ENCODE measurements at places on chromosomes 1 and 21. TPM values are rescaled to one million over a fixed set of nuclear protein-coding genes. Genes with fewer than 3 reads are reported as not detected.

The PSEN2 gene
- total RNA-seq = 14.0 TPM

- no peak for DNase-seq
Observed at GRCh38 chr1:79353224-79353623, 346.7 kb upstream of the ADGRL4 start.

DNA sequence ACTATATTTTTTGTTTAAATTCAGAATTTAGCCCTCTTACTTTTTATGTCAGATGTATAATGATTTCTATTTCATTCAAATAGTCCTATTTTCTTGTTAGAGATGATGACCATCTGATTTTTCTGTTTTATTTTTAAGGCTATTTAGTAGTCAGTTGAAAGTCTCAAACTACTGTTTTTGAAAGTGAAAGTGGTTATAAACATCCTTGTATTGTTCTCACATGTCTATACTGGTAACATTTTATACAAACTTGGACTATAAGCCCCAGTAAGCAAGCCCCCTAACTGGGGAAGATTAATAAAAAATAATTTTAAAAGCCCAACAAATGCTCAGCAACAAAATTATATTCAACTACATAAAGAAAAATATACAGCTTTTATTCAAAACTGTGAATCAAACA lies 271.3 kb upstream of the RGS18 start:
- no peak for DNase-seq

DNA sequence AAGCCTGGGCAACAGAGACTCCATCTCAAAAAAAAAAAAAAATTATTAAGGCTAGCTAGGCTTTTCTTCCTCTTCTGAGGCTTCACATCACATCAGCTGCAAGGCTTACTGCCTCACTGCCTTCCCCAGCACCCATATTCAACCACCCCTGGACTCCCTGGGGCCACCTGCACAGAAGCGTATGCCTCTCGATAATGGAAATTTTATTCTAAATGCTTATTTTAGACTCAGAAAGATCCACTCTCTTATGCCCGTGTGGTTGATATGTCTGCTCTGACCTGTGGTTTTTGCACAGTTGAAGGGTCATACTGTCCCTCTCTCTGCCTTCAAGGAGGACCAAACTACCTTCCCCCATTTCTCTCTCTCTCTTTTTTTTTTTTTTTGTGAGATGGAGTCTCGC lies 1.5 kb upstream of the FCRLA start:
- DNase-seq = no peak

GRCh38 chr1:211859405-211859804 lies 28.8 kb upstream of the LPGAT1 start:
- no peak for DNase-seq

DNA sequence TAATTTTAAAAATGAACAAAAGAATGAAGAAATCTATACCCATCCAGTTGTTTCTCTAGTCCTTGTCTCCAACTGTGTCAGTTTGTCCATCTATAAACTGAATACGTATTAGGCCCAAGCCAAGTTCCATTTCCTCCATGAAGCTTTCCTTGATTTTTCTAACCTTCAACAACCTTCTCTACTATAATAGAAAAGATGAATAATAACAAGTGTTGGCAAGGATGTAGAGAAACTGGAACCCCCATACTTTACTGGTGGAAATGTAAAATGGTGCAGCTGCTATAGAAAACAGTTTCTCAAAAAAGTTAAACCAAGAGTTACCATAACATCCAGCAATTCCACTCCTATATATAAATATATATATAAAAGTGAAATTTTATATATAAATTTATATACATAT lies 10.6 kb downstream of the KIAA0319L start:
- DNase-seq = no peak

- DNase-seq = no peak
Observed at GRCh38 chr1:48688102-48688760, 88.5 kb downstream of the BEND5 start.

GRCh38 chr1:244165701-244166100 lies 114.6 kb downstream of the ZBTB18 start:
- DNase-seq = no peak

DNA sequence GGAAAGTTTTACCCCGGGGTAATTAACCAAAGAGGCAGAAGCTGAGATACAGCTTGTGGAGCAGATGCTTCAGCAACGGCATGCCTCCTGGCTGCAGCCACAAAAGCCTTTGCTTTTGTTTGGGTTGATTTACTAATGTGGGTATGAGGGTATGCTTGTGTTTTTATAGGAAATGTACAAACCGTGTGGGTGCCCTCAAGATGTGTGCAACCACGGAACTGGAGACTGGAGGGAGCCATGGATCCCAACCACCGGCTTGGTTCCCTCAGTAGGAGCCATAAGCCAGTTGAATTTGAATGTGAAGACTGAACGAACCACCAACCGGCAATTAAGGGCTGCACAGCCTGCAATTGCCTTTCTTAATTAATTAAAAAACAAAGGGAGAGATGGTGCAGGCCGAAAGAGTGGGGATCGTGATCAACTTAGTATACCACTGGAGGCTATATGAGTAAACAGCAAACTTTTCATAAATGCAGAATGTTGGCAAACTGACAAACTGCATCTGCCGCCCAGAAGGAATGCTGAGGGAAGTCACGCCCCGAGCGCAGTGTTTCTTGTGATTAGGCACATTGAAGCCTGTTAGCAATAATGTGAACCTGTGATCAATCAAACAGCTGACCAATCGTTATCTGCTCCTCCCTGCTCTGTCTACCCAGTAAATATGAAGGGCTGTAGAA lies 104.1 kb downstream of the DISP1 start:
- DNase-seq = no peak

- DNase-seq = no peak
Observed at GRCh38 chr1:19398309-19398760, 86.2 kb downstream of the SLC66A1 start.

The SLC37A1 gene
- total RNA-seq = 15.9 TPM

DNA sequence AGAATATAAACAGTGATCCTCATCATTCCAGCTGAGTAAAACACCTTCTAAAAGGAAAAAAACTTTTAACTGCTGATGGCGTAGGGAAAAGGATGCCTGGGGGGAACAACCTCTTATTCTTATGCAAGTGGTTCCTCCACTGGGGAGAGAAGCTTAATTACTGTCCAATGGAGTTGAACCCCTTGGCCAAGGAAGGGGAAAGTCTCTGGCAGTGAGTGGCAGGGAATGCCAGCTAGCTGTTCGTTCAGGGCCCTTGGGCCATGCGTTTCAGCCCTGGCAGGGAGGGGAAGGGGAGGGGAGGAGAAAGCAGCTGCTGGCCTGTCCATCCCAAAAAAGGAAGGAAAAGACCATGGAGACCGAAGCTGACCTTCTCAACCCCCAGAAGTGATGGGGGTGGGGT lies 22.6 kb upstream of the SYCP1 start:
- no peak for DNase-seq

The ITLN1 gene
- total RNA-seq = not detected

DNA sequence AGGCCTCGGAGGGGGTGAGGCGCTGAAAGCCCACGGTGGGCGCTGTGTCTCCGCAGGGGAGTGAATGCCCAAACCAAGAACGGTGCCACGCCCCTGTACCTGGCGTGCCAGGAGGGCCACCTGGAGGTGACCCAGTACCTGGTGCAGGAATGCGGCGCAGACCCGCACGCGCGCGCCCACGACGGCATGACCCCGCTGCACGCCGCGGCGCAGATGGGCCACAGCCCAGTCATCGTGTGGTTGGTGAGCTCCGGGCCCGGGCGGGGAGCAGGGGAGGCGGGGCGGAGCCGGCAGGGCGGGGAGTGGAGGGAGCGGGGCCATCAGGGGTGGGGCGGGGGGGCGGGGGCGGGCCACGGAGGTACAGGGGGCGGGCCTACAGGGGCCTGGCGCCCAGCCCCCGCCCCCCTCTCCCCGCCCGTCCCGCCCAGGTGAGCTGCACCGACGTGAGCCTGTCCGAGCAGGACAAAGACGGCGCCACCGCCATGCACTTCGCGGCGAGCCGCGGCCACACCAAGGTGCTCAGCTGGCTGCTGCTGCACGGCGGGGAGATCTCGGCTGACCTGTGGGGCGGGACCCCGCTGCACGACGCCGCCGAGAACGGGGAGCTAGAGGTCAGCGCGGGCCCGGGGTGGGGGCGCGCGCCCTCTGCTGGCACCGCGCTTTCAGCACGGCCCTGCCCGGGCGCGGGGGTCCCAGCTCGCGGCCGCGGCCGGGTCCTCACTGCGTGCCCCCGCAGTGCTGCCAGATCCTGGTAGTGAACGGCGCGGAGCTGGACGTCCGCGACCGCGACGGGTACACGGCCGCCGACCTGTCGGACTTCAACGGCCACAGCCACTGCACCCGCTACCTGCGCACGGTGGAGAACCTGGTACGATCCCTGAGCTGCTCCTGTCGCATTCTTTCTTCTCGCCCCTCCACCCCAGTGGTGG lies 15.9 kb downstream of the ESPN start:
- DNase-seq = no peak

The ACTRT2 gene
- not detected for total RNA-seq

The TAS1R2 gene
- not detected for total RNA-seq

DNA sequence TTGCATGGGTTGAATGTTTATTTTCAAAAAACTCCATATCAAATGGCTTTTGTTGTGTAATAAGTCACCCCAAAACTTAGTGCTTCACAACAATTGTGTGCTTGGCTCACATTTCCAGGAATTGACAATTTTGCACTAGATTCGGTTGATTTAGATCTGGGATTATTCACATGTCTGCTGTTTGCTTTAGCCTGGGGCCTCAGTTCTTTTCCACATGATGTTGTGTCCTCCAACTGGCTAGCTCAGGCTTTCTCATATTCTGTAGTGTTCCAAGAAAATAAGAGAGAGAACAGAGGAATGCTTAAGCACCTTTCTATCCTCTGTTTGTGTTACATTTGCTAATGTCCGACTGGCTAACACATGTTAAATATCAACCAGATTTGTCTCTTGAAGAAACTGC lies 281.5 kb upstream of the ADGRL4 start:
- DNase-seq = no peak

DNA sequence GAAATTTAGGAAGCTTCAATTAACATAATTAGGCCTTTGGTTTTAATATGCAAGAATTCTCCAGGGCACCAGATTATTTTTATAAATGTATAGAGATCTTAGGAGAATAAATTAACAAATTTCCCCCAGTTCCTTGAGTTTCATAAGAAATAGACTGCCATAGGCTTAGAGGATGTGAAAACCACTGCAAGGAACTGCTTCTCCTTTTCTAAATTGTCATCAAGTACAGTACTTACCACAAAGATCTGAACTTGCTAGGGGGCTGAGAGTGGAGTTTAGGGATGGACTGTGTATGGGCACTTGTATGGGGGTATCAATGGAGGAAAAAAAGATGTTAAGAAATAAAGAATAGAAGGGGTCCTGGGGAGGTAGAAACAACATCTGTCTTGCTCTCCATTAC lies 31.1 kb downstream of the LHX8 start:
- DNase-seq = no peak

The OR2G6 gene
- 0.04 TPM for total RNA-seq

GRCh38 chr1:12078938-12079861 lies 16.1 kb downstream of the TNFRSF8 start:
- peak; percentile 67 for DNase-seq

The FHL3 gene
- total RNA-seq = 50.6 TPM

DNA sequence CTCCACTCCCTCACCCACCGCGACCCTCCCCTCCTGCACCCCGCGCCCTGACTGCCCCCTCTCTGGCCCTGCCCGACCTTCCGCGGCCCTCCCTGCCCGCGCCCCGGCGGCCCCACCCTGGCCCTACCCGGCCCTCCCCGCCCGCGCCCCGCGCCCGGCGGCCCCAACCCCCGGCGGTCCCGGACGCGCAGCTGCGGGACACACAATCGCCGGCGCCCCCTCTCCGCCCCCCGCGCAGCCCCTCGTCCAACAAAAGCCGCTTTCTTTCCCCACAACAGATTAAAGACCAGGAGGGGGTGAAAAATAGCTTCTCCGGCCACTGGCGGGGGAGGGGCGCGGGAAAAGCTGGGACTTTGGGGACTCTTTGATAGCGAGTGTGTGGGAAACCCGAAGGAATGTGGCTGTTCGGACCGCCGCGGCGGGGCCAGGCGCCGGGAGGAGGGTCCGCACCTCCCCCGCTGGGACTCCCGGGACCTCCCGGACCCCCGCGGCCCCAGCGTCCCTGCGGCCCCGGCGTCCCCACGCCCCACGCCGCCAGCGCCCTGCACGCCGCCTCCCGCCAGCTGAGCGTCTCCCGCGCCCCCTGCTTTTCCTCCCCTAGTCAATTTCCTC lies 8.8 kb upstream of the ID3 start:
- DNase-seq = no peak

The GPR157 gene
- 9.4 TPM for total RNA-seq

- no peak for DNase-seq
Observed at GRCh38 chr1:86933562-86934377, 19.3 kb downstream of the HS2ST1 start.

GRCh38 chr1:234089396-234089795 lies 184.9 kb downstream of the SLC35F3 start:
- DNase-seq = no peak

- no peak for DNase-seq
Observed at GRCh38 chr1:166165661-166166328, 1.0 kb downstream of the FAM78B start.

- DNase-seq = no peak
Observed at GRCh38 chr1:168234846-168235547, 9.2 kb downstream of the SFT2D2 start.

The PEX10 gene
- 26.6 TPM for total RNA-seq

- no peak for DNase-seq
Observed at GRCh38 chr1:86787621-86788020, 83.2 kb downstream of the SH3GLB1 start.

DNA sequence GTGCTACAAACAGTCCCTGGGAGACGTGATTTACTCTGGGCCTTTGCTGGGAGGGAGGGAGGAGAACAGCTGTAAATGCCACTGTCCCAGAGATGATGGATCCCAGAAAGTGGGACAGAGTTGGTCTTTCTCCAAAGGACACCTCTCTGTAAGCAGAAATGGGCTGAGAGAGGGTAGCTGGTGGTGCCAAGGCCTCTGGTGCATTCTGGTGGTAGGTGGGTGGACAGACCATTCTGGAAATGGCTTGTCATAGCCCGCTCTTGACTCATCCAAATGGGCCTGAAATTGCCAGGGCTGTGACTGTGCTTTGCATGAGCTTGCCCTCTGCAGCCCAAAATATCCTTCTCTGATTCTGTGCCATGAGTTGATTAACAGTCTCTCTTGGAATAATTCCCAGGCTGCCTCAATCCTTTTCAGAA lies 36.1 kb downstream of the CCDC185 start:
- no peak for DNase-seq

DNA sequence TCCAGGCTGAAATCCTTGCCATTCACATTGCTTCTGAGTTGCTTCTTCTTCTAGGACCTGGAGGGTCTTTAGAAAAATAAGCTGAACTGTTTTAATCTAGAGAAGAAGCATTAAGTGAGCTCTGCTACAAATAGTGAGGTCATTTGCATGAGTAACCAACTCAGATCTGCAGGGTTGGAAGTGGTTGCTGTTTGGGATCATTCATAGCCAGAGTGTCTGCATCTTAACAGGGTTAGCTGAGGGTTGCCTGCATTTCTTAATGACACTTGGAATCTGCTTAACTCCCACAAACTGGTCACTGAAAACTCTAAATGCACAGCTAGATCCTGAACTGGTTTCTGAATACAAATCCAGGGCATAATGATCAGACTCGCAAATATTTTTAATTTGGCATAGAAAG lies 9.9 kb downstream of the CNIH3 start:
- no peak for DNase-seq

- no peak for DNase-seq
Observed at GRCh38 chr1:76013206-76013581, 61.4 kb upstream of the ST6GALNAC3 start.

GRCh38 chr1:35533586-35533985 lies 23.6 kb downstream of the KIAA0319L start:
- no peak for DNase-seq

The ANKRD65 gene
- total RNA-seq = 10.9 TPM

The DCST2 gene
- 1.9 TPM for total RNA-seq

GRCh38 chr1:230170622-230171021 lies 103.6 kb downstream of the GALNT2 start:
- DNase-seq = no peak

The IFI44L gene
- 105 TPM for total RNA-seq

The C1orf21 gene
- 34.7 TPM for total RNA-seq

Data from mesothelial cell of epicardium (in vitro differentiated cells).